ENCODE measurements at places on chromosomes 16 and 17.
A peak's percentile ranks its signal among the peaks of the same experiment; 100 is the strongest.

DNA sequence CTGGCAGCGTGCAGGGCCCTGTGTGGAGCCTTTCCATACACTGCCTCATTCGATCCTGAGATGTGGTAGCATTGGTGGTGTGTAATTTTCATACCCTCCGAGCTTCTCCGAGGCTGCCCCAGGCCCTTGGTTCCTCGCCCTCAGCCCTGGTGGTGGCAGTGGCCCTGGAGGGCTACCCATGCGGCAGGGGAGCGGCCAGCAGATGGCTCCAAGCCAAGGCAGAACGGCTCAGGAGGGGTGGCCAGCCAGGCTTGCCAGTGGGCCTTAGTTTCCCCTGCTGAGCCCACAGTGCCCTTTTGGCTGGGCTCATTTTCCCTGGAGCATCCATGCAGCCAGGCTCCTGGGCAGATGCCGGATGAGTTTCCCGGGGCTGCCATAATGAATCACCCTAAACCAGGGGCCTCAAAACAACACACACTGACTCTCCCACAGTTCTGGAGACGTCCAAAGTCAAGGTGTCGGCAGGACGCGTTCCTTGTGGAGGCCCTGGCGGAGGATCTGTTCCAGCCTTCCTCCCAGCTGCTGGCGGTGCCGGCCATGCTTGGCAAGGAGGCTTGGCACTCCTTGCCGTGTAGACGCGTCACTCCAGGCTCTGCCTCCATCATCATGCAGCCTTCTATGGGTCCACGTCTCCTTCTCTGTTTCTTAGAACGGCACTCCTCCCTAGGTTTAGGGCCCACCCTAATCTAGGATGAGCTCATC, 158.8 kb upstream of the GSE1 start:
- DNase-seq, result no peak

- DNase-seq, result no peak
Observed at GRCh38 chr17:49003557-49004511, 6.6 kb downstream of the IGF2BP1 start.

DNA sequence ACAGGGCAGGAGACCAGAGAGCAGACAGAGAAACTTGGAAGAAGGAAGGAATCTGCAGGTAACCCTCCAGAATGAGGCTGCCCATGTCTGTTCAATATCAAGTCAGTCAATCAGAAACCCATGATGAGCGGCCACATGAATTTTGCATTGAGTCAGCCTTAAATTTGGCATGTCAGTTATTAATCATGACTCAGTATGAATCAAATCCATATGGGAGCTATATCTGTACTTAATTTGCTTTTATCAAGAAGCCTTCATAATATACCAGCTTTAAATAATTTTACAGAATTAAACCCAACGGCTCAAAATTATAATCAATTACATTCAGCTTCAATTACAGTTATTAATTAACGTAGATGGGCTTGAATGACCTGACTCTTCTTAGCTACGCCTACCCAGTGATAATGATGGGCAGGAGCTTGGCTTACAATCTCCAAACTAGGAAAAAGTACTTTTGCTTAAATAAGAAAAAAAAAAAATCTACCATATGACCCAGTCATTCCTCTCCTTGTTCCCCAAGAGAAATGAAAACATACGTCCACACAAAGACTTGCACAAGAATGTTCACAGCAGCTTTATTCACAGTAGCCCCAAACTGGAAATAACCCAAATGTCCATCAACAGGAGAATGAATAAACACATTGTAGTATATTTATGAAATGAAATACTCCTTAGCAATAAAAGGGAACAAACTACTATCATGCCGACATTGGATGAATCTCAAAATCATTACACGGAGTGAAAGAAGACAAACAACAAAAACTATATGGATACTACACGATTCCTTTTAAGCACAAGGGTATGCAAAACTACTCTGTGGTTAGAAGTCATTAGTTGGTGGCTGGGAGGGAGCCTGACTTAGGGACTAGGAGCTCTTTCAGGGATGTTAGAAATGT, 48.6 kb downstream of the SLC39A11 start:
- DNase-seq, result no peak

GRCh38 chr16:2852731-2853507, 5.1 kb downstream of the PRSS22 start:
- no peak for DNase-seq

DNA sequence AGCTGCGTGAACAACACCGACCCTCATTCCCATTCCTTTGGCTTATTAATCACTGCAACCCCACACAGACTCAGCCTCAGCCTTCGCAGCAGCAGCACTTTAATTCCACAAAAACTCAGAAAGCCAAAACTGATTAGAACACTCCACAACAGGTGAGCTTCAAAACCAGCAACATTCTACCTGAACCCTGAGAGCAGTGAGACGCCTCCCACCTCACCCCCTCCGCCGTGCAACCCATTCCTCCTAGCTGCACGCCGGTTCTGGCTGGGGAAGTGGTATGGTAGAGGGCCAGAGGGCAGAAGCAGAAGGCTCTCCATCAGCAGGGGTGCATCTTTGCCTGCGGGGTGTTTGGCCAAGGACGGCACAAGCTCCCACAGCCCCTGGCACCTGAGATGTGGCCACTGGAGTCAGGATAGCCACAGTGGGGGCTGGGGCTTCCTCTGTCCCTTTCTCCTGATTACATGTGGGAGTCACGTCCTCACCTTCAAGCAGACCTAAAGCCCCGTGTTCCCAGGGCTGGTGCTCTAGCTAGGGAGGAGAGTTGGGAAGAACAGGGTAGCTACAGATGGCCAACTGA, 1.6 kb downstream of the BORCS6 start:
- DNase-seq, result no peak

DNA sequence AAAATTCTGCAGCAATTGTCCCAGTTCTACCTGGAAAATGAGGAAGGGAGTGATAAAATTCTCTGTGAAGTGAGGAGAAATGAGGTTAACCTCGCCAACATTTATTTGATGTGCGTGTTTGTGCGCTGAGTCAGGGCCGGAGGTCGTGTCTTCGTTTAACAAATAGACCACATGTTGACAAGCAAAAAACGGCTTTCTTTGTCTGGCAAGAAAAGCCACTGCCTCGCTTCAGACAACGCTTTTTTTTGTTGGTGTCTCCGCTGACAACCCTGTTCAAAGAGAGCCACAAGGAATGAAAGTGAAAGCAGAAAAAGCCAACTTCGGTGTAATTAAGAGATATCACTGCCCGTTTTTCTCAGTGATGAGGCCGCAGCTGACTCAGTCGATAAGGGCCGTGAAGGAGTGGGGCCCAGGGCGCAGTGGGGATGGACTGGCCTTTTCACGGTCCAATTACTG, 510.6 kb downstream of the CDH13 start:
- DNase-seq, result no peak

GRCh38 chr16:79821911-79822310, 221.4 kb upstream of the MAF start:
- DNase-seq, result no peak

- DNase-seq, result peak; percentile 52
Observed at GRCh38 chr17:28599311-28600184, 723 bp upstream of the SPAG5 start.

DNA sequence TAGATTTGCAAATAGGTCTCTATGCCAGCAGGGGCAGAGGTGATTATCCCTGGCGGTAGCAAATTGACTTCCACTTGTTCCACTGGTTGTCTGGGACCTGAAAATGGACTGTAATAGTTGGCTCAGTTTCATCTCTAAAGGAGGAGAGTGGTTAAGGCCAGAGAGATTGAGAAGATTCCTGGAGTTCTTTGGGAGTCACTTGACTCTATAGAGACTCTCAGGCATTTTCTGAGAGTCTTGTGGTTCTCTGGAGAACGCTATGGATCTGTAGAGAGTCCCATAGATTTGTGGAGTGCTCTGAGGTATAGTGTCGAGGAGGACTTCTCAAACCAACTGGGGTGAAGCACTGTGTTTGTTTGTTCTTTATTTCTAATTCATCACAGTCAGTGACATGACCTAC, 8.9 kb upstream of the PMP22 start:
- DNase-seq, result no peak

DNA sequence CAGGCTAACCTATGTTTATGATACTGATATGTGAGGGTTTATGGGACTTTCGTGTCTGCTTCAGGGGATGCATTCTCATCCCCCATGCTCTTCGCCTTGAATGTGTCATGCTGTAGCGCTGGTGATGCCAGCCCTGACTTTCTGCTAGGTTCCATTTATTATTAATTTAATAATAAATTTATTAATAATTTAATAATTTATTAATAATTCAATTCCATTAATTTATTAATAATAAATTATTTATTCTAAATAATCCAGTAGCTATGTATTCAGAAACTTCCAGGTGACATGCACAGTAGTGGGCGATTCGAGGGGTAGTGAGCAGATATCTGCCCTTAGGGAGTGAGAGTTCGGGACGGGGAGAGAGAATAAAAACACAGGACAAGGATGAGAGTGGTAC, 49.8 kb downstream of the SHISA6 start:
- no peak for DNase-seq

DNA sequence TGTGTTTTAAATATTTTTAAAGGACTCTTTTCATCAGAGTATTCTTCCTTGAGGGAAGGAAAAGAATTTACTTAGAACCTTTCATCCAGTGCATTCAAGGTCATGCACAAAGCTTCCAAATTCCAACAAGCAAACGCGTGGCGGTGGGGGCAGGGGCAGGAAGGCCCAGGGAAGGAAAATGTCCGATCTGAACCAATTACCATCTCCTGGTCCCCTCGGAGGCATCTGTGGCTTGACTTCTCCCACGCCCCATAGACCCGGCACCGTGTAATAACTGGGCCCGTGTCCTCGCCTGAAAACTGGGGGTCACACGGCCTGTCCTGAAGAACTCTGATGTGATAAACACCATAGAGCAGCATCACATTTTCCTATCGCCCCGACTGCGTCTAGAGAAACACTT, 18.3 kb downstream of the MEAK7 start:
- DNase-seq, result no peak

DNA sequence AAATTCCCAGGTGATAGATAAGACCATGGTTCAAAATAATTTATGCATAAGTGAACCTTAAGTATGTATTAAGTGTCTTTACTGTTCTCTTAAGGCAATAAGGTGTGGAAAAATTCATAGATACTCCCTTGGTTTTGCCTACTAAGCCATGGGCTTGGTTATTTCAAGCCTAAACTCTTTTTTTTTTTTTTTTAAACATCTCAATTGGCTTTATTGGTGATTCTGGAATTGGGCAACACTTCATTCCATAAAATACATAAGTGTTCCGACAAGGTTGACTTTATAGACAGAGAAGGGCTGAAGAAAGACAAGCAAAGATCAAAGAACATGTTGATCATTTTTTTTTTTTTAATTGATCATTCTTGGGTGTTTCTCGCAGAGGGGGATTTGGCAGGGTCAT, 73.5 kb downstream of the ESRP2 start:
- DNase-seq, result no peak

GRCh38 chr16:9476744-9477143, 385.3 kb downstream of the HAPSTR1 start:
- no peak for DNase-seq

GRCh38 chr17:74417178-74418045, 14.5 kb upstream of the GPRC5C start:
- no peak for DNase-seq

- no peak for DNase-seq
Observed at GRCh38 chr16:4385066-4385788, 13.6 kb downstream of the VASN start.

- DNase-seq, result no peak
Observed at GRCh38 chr16:27319257-27319965, 5.6 kb downstream of the IL4R start.

- no peak for DNase-seq
Observed at GRCh38 chr16:81755915-81756614, 23.0 kb upstream of the PLCG2 start.

DNA sequence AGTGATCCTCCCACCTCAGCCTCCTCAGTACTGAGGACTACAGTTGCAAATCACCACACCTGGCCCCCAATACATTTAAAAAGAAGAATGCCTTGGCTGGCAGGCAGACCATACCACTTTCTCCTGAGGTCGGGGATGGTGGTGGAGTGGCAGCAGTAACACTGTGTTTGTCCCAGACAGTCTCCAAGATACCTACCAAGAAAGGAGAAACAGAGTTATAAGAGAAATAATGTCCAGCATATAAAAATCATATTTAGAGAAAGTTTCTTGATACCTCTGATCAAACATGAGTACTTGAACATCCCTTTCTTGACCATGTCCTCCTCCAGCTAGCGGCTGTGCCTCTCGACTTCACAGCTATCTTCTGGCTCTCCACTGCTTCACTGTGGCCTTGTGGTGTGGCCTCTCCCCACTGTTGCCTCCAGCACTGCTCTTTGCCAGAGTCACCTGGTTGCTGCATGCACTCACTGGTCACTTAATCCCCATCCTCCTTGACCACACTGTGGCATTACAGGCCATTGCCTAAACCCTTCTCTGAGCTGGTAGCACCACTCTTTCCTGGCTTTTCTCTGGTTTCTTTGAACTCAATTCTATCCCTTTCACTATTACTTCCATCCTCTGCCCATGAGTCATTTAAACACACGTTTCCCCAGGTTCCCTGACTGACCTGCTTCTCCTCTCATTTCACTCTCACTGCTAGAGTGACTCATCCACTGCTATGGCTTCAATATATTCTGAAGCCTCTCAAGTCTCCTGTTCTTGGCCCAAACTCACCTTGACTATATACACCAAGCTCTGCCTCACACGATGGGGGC, 45.2 kb downstream of the XPO6 start:
- no peak for DNase-seq

DNA sequence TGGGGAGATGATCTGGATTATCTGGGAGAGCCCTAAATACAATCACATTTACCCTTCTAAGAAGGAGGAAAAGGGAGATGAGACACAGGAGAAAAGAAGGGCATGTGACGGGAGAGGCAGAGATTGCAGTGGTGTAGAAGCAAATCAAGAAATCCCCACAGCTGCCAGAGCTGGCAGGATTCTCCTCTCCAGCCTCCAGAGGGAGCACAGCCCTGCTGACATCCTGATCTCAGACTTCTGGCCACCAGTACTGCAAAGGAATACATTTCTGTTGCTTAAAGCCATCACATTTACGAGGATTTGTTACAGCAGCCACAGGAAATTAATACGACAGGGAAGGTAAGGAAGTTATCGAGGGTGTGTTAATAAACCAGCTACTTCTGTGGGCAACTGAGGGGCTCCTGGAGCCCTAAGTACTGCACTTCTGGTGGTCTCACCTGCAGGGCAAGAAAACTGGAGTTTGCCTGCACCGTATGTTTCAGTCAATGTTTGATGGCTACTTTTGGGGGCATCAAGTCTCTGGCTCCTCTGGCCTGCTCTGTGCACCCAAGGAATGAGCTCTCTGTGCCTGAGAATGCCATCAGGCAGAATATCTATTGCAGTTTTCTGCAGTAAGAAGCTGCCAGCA, 22.9 kb upstream of the CDH13 start:
- DNase-seq, result no peak

- DNase-seq, result no peak
Observed at GRCh38 chr17:65953316-65954147, 238.4 kb downstream of the CEP112 start.
